ENCODE measurements at places on chromosomes 16 and 17.

DNA sequence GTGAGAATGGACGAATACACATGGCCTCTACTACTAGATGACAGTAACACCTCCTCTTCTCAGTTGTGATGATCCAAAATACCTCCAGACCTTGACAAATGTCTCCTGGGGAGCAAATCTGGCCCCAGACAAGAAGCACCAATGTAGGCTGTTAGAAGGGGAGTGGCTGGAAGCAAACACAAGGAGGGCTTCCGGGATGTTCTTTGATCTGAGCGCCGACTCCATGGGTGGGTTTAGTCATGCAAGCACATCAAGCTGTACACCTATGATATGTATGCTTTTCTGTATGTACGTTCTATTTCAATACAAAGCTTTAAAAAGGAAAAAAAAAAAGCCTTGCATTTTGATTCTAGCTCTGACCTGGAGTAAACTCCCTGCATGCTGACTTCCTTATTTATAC is 61.4 kb downstream of the ARHGAP17 start:
- DNase-seq: no peak

DNA sequence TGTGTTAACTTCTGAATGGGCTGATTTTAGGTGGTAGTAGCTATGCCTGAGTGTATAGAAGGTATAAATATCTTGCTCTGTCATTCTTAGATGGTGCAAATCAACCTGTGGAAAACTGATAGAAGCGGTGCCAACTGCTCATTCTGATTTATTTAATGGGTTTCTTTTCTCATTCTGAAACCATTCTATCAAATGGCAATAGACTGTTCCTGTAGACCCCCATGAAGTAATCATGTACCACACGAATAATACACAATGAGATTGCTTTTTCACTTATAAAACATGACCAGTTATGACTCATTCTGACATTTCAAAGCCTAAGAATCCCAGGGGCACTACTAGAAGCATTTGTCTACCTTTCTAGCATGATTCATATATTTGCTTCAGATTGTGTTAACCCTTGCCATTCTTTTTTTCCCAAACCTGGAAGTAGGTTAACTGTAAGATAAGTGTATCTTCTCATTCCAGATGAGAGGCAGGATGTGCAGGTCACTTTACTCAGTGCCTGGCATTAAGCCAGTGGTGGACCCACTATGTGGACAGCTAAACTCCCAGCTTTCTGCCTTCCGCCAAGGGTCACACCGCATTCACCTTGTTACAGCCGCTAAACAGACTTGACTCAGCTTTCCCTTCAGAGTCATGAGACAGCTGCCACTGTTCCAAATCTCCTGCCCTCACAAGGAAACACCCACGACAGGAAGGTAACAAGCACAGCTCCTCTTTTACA is 16.4 kb upstream of the SLC16A11 start:
- no peak for DNase-seq

- no peak for DNase-seq
These were observed 108.2 kb downstream of the VAT1L start for GRCh38 chr16:77896415-77897128.

- no peak for DNase-seq
These were observed 99.4 kb downstream of the TNFRSF13B start for GRCh38 chr17:16872351-16873173.

DNA sequence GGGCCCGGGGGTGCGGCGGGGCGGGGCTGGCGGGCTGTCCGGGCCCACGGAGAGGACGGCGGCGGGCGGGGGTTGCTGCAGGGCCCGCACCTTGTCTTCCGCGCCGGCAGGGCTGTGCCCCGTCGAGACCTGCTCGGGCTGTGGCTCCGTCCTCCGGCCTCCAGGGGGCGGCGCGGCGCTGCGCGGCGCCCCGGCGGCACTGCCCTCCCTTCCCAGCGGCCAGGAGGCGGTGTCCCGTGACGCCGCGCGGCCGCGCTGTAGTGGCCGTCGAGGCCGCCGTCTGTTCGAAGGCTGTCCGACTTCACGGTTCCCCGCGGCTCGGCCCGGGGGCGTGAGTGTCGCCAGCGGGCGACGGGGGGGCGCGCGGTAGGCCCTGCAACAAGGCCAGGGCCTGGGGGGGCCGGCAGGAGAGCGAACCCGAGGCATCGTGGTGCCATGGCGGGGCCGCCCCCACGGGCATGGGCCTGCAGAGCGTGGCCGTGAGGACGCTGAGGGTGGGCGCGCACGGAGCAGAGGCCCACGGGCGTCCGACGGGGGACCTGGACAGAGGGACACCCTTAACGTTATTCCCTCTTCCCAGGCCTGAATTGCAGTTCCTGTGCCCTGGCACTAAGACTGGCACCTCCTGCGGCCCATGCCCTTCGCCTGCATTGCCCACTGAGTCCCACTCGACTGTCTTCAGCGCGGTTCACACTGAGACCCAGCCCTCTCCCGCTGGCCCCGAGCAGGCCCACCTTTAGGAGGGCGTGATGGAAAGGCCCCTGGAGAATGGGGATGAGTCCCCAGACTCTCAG is at the start of gene PLEKHG4:
TSS of gene PLEKHG4 (plus strand) at position 237 of the 794 bp plus-strand sequence. CDS start at position 750, 513 bp downstream.
- DNase-seq: peak; percentile 69

GRCh38 chr17:72759301-72759700 is 333.2 kb downstream of the SLC39A11 start:
- no peak for DNase-seq

GRCh38 chr16:22321340-22322001 is 24.3 kb downstream of the POLR3E start:
- DNase-seq: peak; percentile 40

DNA sequence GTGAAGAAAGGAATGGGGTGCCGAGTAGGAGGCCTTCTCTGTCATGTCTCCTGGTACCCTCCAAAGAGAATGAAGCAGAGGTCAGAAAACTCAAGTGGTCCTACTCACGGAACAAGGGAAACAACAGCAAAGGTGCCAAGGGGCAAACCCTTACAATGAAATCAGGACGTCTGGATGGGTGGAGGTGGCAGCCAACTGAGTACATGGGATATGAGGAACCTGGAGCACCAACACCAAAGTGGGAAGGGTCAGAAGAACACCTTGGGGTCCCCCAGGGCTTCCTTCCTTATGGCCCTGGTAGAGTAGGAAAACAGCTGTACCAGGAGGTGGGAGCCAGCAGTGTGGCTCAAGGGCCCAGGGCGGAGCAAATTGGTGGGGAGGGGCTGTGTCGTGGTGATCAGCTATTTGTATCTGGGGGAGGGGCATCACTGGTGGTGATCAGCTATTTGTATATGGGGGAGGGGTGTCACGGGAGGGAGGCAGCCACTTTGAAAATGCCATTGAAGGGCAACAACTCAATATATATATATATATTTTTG is 643 bp downstream of the HIGD1B start:
- no peak for DNase-seq

DNA sequence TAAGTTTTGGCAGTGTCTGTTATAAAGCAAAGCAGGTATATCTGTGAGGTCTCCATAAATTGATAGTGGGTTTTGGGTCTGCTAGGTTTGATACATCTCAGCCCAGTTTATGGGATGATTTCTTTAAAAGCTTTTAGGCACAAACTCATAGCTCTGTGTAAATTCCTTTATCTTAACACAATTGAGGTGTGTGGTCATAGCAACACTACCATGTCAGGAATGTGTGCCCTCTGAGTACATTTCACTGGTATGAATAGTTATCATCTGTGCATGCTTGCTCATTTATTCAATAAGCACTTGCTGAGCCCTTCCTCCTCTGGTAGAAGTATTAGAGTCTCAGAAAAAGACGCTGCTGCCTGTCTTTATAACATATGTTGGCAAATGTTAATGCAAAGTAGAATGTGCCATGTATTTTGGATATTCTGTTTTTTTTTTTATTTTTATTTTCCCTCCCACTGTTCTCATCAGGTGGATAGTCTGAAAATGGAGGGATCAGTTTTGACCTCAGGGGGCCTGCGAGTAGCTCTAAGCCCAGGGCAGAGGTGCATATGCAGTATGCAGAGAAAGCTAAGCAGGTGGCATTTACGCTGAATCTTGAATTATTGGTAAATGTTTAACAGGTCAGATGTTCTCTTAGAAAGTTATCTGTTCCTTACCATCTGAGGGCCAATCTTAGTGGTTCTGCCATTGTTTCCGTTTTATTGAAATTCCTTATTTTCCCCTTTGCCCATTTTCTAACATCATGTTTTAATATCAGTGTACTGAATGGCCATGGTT is 90.7 kb downstream of the WNT3 start:
- no peak for DNase-seq

- DNase-seq: no peak
These were observed 19.4 kb downstream of the PLCG2 start for GRCh38 chr16:81798311-81799137.

- no peak for DNase-seq
These were observed 1407.0 kb downstream of the CDH11 start for GRCh38 chr16:63714876-63715275.
